Urothelium cell line (cell line): ENCODE measurements at places on chromosomes 11 and 22.

- DNase-seq, result no peak
These were observed 5.4 kb downstream of the SCGB1C1 start for GRCh38 chr11:198236-198806.

DNA sequence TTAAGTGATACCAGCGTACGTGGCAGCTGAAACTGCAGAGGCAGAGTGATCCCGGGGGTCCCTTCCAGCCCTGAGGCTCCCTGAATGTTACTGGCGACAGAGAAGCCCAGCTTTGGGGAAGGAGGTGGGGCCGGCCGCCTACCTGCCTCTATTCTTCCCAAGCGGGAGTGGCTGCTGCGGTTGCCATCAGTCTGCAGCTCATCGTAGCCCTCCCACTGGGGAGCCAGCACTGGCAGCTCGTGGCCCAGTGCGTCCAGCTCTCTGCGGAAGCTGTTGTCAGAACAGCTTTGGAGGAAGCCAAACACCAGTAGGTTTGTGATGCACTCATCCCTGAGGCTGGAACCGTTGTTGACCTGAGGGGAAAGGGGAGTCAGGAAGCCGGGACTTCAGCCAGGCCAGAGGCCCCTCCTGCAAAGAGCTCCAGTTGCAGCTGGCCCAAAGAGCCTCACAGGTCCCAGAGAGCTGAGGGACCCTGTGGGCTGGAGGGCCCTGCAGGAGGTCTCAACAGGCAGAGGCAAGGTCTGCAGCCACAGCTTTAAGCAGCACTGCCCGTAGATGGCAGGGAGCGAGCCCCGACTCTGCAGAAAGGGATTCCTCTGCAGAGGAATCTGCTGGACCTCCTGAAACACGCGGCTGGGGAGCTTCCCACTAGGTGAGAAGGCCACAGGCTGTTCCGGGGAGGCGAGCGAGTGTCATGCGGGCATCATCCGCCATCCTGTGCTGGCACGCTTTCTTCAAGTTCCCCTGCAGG, 30.4 kb downstream of the BID start:
- no peak for DNase-seq

DNA sequence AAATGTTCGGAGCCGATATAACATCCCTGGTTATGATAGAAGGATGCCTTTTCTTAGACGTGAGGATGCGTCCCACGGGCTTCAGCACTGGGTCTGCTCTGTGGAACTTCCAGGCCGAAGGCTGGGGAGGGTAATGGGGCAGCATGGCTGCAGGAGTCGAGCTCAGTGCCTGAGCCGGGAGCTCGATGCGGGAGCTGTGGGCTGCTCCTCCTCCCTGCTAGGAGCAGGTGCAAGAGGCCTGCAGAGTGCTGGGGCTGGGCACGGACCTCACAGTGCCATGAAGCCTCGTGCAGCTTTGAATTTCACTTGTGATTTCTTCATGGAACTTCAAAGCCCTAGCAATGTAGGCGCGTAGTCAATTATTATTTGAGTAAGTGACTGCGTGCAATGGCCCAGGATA, 6.0 kb downstream of the TUBA8 start:
- DNase-seq, result no peak

DNA sequence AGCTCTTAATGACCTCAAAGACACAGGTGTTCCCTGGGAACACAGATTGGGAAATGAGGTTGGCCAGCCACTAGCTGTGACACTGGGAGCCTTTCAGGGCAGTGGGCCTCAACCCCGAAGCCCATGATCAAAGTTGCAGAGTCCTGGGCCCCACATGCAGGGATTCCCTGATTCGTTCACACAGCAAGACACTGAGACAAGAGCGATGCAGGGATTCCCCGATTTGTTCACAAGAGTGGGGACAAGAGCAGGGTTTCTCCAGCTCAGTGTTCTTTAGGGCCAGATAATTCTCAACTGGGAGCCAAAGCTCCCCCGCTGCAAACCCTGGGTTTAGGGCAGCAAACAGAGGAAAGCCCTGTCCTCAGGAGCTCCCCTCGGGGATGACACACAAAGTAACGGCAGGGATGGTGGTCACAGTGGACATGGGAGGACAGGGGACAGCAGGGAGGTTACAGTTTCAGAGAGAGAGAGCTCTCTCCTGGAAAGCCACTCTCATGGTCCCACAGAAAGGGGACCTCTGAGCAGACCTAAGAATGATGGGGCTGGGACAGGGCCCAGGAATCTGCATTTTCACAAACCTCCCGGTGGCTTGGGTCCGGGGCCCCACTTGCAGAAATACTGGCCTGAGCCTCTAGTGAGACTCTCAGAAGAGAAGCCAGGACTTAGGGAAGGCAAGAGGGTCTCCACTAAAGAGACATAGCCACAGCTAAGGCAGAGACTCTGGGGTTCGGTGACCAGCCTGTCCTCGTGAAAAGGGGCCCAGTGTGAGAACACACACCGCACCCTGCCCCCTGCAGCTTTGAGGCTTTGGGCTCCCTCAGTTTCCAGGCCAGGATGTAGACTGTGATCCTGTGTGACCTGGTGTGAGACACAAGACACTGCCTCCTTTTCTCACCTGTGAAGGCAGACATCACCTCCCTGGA, 7.4 kb upstream of the GNAZ start:
- no peak for DNase-seq

- DNase-seq, result no peak
These were observed 60.9 kb downstream of the SYT13 start for GRCh38 chr11:45225277-45225676.

GRCh38 chr22:26245001-26245400, 75.7 kb downstream of the SEZ6L start:
- DNase-seq, result no peak

- no peak for DNase-seq
These were observed 64.4 kb downstream of the INSC start for GRCh38 chr11:15179167-15179566.

GRCh38 chr11:7749456-7749855, 43.2 kb upstream of the OVCH2 start:
- no peak for DNase-seq

- DNase-seq, result no peak
These were observed 42.6 kb upstream of the TIMP3 start for GRCh38 chr22:32758866-32759385.

DNA sequence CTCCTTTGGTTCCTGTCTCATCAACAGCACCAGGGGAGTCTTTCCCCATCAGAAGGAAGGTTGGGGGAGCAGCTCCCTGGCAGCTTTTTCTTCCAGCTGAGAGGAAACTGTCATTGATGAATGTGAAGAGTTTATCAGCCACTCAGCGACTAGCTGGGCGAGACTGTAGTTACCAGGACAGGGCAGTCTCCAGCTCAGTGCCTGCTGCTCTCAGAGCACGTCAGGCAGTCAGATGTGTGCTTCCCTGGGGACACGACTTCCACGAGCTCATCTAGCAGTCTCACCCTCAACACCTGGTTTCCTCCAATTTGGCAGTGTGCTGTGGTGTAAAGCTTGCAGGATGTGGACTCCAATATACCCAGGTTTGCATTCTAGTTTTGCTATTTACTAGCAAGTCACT, 12.5 kb upstream of the C1QTNF4 start:
- no peak for DNase-seq

- DNase-seq, result no peak
These were observed 253.7 kb upstream of the CHORDC1 start for GRCh38 chr11:90476442-90477007.

- no peak for DNase-seq
These were observed 57.8 kb downstream of the ATG16L2 start for GRCh38 chr11:72872012-72872411.

- peak; percentile 92 for DNase-seq
These were observed at the start of gene DEPDC7 for GRCh38 chr11:33015621-33016551. TSS of gene DEPDC7 (plus strand) at chr11:33015878. CDS start at chr11:33015956, 78 bp downstream.

GRCh38 chr22:49582678-49583077, 245.0 kb downstream of the BRD1 start:
- DNase-seq, result no peak

- no peak for DNase-seq
These were observed 20.7 kb downstream of the PDHX start for GRCh38 chr11:34936945-34937629.

DNA sequence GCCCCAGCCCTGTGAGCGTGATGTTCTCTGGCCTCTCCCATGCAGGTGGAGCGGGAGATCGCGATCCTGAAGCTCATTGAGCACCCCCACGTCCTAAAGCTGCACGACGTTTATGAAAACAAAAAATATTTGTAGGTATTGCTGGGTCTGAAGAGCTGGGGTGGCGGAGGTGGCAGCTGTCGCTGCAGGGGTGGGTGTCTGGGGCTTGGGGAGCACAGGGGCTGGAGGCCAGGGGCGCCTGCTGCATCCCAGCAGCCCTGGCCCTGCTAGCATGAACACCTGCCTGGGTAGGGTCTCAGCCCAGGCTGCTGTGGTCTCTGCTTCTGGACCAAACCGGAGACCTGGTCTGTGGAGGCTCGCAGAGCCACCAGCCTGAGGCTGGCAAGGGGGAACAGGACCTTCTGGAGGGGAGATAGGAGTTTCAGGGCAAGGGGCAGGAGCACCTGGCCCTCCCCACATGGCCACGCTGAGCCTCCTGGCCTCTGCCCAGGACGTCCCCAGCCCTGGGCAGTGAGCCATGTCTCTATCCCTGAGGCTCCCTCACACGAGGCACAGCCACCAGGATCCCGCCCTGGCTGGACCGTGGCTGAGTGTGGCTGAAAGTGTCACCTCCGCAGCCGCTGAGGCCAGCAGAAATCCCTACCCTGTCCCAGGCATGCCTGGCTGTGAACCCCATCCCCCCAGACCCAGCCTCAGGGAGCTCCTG, 48.2 kb downstream of the MOB2 start:
- DNase-seq, result no peak

DNA sequence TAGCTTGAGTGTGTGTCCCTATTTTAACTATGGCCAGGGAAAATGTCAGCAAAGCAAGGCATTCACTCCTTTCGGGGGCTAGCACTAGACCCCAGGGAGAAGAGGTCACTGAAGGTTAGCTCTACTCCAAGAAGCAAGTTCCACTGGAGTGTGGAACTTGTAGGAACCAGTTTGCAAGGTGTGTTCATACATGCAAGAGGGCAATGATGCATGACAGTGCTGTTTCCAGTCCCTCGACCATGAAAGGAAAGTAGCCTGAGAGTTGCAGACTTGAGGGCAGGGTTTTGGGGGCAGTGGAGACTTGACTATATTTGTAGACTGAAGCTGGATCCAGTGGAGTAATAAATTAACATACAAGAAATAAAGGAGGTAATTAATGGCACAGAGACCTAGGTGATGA, 21.6 kb upstream of the SLC36A4 start:
- DNase-seq, result no peak

DNA sequence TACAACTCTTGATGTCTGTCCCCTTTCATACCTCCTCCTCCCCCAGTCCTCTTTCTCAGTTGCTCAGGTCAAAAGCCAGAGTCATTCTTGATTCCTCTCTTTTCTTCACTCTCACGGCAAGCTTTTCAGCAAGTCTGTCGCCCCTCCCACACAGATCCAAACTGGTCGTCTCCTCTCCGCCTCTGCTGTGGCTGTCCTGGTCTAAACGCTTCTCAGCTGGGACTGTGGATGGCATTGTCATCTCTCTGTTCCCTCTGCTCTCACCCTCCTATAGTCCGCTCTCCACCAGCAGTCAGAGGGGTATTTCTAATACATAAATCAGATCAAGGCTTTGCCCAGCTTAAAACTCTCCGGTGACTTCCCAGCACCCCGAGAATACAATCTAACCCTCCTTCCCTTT, 46.8 kb upstream of the SPATA19 start:
- DNase-seq, result no peak

DNA sequence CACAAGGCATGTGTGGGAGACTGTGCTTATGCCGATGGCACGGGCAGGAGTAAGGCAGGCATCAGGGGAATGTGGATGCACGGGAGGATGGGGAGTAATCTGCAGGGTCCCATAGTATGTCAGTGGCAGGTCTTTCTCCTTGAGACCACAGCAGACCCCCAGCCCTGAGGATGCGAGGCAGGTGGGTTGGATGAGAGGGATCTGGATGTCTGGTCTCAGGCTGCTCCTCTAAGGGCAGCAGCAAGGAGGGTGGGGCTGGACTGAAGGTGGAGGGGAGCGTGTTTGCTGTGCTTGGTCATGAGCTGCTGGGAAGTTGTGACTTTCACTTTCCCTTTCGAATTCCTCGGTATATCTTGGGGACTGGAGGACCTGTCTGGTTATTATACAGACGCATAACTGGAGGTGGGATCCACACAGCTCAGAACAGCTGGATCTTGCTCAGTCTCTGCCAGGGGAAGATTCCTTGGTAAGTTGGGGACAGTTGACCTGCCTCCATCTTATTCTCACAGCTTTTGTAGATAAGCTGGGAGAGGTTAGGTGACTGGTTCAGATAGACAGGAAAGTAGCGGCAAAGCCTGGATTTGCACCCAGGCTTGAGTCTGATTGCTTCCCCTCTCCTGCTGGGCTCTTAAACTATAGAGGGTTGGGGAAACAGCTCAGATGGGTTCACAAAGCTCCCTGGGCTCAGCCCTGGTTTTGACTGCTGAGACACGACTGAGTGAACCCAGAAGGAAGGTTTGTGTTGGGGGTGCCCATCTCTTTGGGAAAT, at the start of gene APOL1:
Gene APOL1, plus strand, starts transcription at position 380 of the 769 bp plus-strand sequence. CDS start 1,823 bp downstream, outside the sequence.
- DNase-seq, result peak; percentile 57

DNA sequence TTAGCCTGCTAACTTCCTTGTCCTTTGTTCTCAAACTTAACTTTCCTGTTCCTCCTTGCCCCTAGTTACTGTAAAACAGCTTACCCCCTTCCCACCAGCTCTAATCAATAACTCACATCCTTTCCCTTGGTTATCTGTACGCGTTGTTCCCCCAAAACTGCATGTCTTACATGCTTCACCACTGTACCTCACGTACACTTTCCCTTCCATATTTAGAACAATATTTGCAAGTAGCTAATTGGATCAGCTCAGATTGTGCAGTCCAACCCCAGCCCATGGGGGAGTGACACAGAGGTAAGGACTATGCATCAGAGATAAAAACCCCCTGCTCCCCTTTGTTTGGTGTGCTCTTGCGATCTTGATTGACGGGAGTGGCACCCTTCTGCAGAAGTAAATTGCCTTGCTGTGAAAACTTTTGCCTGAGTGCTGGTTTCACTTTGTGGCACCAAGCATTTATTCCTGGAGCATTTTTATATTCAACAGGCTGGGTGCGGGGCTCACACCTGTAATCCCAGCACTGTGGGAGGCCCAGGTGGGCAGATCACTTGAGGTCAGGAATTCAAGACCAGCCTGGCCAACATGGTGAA, 30.9 kb downstream of the MIF start:
- no peak for DNase-seq

DNA sequence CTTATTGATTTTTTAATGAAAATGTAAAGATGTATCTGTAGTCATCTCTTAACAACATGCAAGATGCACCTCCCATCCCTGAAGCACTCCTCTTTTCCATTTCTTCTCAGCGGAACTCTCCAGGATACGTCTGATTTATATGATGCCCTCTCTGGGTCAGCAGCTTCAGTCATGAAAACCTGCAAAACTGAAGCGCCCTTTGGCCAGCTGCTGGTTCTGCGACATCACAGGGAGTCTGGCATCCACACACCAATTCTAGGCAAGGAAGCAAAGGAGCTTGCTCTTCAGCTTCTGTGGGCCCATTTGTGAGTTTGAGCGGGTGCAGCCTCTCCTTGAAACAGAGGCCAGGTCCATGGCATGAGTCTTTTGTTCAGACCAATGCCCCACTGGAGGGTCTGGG, 1253.3 kb downstream of the TBC1D22A start:
- no peak for DNase-seq

GRCh38 chr22:42967005-42967404, 47.9 kb downstream of the PACSIN2 start:
- no peak for DNase-seq

GRCh38 chr22:16827506-16827905, 2.3 kb upstream of the XKR3 start:
- DNase-seq, result no peak
